Progenitor cell of endocrine pancreas (in vitro differentiated cells): ENCODE measurements at places on chromosomes 4 and X.

GRCh38 chr4:95256108-95256835 lies 292.5 kb downstream of the UNC5C start:
- no peak for DNase-seq

GRCh38 chrX:66200855-66201795 lies 37.1 kb downstream of the HEPH start:
- DNase-seq, result no peak

DNA sequence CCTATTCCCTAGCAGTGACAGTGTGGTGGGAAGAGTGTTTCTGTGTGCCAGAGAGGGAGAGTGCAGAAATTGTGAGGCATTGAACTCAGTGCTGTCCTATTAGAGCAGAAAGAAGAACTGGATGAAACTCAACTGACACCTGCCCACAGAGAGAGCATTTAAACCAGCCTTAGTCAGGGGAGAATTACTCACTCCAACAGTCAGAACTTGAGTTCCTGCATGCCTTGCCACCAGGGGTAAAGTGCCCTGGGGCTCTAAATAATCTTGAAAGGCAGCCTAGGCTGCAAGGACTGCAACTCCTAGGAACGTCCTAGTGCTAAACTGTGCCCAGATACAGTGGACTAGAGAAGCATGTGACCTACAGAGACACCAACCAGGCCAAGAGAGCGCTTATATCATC lies 12.8 kb downstream of the CYSLTR1 start:
- no peak for DNase-seq

DNA sequence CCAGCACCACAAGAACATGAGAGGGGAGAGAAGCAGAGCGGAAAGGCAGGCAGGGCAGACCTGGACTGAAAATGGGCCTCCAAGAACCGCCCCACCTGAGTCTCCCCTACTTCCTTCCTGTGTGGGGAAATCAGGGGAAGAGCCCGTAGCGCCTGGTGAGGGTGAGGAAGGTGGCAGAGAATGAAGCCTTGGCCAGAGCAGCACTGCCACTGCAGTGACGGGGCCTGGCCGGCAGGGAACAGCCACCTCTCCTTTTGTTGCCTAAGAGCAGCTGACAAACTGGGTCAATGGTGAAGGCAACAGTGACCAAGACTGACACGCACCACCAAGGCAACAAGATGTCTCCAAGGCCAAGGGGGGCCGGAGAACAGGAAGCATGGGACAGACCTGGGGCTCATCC lies 58.4 kb upstream of the CBR4 start:
- no peak for DNase-seq

GRCh38 chr4:169345316-169345721 lies 74.6 kb upstream of the SH3RF1 start:
- DNase-seq, result no peak

DNA sequence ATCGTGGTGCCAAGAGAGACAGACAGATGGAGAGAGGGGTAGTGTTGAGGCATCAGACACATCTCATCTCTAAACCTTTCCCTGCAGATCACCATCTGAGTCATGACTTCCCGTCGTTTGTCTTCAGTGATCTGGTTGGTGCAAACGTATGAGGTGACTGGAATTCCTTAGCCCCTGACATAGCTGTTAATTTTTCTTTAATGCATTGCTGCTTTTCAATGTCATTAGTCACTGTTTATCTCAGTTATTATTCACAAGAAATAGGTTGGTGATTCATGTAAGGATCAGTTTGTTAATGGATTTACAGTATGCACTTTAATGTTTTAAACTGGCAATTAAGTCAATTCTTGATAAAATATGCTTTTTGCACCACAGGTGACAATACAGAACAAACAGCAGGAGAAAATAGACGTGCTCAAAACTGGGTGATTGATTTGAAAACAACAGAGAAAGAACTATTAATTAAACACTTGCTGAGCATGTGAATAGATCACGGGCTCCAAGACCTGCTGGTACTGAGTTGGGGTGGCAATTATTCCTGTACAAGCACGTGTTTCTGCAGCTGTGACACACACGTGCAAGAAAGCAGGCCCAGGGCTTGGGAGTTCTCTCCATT lies 1.3 kb upstream of the TMEM154 start:
- DNase-seq, result no peak

- DNase-seq, result no peak
Observed at GRCh38 chrX:13235930-13236329, 83.9 kb downstream of the ATXN3L start.

DNA sequence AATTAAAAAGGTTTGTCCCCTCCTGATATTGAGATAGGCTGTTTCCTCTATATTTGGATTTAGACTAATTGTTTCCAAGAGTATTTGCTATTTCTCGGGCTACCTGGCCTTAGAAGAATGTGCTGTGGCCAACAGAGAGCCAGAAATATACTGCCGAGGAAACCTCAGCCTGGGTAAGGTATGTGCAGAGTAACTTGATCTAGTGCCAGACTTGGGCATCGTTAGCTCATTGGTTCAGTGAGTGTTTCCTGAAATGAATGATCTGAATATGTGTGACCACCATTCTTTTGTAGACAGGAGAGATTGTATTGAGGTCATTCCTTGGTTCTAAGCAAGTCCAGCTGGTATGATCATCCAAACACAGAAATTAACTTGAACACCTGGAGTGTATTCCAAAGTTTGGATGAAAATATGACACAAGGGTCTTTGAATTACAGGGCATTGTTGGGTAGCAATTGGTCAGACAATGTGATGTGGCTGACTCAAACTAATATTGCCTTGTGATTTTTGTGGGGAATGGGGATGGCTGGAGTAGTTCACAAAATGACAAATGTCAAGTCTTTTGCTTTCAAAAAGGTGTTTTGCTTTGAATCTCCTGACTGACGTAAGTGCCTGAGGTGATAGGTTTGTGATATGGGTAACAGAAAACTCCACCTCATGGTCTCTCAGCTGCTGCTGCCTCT lies 100.2 kb upstream of the CXCL13 start:
- DNase-seq, result no peak

DNA sequence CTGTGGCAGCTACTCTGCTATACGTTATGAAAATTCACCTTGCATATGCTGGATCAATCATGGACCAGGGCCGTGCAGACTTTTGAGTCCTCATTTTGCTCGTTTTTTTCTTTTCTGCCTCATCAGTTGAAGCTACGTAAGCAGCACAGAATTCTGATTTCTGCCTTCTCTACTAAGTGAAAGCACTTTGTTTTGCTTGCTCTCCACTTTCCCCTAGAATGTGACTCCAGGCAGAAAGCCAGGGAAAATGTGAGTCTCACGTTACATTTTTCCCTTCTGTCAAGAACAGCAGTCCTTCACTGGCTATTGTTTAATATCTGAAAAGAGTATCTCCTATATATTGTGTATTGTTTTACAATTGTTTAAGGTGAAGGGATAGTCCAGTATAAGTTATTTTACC lies 1840.1 kb downstream of the PCDH7 start:
- no peak for DNase-seq

GRCh38 chrX:1528884-1529203 lies 8.1 kb downstream of the P2RY8 start:
- DNase-seq, result no peak

- no peak for DNase-seq
Observed at GRCh38 chr4:109576462-109576861, 16.4 kb downstream of the MCUB start.

- DNase-seq, result no peak
Observed at GRCh38 chrX:134749706-134750445, 91.6 kb upstream of the PLAC1 start.

DNA sequence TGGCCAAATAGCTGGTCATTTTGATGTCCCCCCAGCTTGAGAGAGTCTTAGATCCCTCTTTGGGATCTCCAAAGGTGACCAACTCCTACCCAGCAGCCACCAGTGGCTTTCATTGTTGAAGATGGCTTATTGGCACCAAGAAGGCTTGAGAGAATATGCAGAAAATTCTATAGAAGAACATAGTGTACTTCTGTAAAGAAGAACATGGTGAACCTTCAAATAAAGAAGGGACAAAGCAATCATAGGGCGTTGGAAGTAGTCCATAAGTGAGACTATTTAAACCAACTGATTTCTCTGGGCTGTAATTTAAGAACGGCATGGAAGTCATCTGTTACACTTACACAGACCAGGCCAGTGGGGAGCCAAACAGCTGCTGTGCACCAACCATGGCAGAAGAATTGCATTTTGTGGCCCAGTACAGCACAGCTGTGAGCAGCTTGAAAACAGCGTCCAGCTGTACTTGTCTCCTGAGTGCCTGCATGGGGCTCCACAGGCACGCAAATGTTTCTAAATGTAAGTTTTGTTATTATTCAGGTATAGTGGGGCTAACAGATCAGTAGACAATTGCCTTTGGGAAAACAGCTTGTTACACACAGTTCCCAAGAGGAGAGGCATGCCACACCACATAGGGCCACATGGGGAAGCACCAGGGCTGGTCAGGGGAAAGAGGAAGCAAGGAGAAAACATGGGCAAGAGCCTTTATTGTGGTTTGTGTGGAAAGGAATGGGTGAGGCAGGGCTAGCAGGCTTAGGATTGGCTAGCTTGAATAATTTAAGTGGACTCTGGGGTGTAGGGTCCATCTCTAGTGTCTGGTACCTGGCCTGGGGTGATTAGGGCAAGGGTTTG lies 125.0 kb downstream of the ARHGAP6 start:
- no peak for DNase-seq

DNA sequence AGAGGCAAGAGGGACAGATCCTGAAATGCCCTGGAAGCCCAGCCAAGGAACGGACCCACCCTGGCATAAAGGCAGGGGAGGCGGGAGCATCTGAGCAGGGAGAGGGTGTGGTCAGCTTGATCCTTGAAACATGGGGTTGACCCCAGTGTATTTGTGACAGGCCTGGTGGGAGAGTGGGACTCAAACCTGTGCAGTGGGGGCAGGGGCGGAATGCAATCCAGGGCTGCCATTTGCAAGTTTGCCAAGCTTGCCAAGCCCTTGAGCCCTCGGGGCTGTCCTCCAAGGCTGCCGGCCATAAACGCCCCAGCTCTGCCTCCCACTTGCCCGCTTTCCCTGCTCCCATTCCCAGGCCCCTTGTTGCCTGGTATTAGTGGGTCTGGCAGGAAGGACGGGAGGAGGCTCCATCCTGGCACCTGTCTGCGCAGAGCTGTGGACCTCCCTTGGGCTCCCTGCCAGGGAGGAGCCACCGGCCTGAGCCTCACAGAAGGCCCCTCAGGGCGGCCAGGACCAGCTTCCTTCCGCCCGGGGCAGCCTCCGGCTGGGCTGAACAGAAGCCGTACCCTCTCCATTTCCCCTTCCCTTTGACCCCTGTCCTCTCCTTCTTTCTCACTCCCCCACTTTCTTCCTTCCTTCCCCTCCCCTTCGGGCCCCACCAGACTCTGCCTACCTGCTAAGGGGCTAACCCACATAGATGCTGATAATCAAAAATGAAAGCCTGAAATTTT lies 661 bp downstream of the S100P start:
- DNase-seq, result no peak
